ENCODE measurements at places on chromosomes 7 and 10. TPM values are rescaled to one million over a fixed set of nuclear protein-coding genes. Genes with fewer than 3 reads are reported as not detected.

DYDC2 gene
- not detected for total RNA-seq

RAB11FIP2 gene
- total RNA-seq, result 62.8 TPM

BLNK gene
- 3.6 TPM for total RNA-seq

CARD11 gene
- 39.1 TPM for total RNA-seq

CNPY1 gene
- not detected for total RNA-seq
